ENCODE measurements at places on chromosomes 11 and 22. TPM values are rescaled to one million over a fixed set of nuclear protein-coding genes. Genes with fewer than 3 reads are reported as not detected.

DNA sequence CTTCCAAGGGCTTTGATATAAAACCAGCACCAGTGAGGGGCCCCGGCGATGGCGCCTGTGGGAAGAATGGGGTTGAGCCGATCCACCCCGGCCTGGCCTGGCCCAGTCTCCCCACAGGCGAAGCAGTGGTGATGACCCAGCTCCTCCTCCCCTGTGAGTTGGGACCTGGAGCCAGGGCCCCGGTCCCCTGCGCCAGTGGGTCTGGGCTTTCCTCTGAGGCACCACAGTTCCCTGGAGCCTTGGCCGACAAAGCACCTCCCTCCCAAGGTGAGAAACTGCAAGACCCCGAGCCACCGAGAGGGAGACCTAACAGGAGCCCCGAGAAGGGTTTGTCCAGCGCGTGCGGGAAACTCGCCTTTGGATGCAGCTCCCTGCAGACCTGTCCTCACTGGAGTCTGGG is 942.9 kb downstream of the BRD1 start:
- no peak for DNase-seq
- no peaks in the 10 kb centered on the region for H3K27me3 ChIP-seq
- H3K27ac ChIP-seq: no peak overlapping the region
- H3K36me3 ChIP-seq: no peaks in the 10 kb centered on the region

DNA sequence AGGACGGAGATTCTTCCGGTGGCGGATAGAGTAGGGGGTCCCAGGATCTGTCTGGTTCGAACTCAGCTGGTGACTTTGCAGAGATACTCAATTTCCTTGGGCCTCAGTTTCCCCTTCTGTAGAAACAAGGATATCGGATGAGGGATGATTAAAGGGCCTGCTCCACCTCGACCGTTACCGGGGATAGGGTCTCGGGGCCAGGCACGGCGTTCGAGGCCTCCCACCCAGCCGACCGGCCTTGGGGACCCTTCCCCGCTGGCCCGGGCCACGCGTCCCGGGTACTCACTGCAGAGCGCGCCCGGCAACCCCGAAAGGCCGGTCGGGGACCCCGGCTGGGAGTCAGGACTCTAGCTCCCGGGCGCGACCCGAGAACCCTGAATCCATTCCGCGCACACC is 321 bp downstream of the RHBDD3 start:
- H3K36me3 ChIP-seq: peaks cover 35% of the 10 kb centered on the region
- peak overlapping the region; percentile 95 for H3K4me3 ChIP-seq
- no peaks in the 10 kb centered on the region for H3K27me3 ChIP-seq
- peak overlapping the region; percentile 99 for H3K27ac ChIP-seq
- DNase-seq: no peak

GRCh38 chr11:60235321-60235720 is 7.6 kb downstream of the MS4A4E start:
- H3K27ac ChIP-seq: no peak overlapping the region
- no peak for DNase-seq
- H3K4me3 ChIP-seq: no peak overlapping the region
- H3K36me3 ChIP-seq: no peaks in the 10 kb centered on the region
- no peaks in the 10 kb centered on the region for H3K4me1 ChIP-seq

GRCh38 chr11:10324474-10324873 is 19.6 kb downstream of the ADM start:
- peak overlapping the region; percentile 97 for H3K27ac ChIP-seq
- H3K4me3 ChIP-seq: no peak overlapping the region
- no peak for DNase-seq
- peaks cover 43% of the 10 kb centered on the region for H3K4me1 ChIP-seq

- no peaks in the 10 kb centered on the region for H3K27me3 ChIP-seq
- DNase-seq: no peak
- no peaks in the 10 kb centered on the region for H3K36me3 ChIP-seq
- H3K4me3 ChIP-seq: no peak overlapping the region
- no peak overlapping the region for H3K27ac ChIP-seq
Measured at GRCh38 chr11:103794262-103794661, 242.2 kb upstream of the DDI1 start.

GRCh38 chr11:42951266-42951665 is 360.5 kb upstream of the API5 start:
- H3K27ac ChIP-seq: no peak overlapping the region
- no peak for DNase-seq

DNA sequence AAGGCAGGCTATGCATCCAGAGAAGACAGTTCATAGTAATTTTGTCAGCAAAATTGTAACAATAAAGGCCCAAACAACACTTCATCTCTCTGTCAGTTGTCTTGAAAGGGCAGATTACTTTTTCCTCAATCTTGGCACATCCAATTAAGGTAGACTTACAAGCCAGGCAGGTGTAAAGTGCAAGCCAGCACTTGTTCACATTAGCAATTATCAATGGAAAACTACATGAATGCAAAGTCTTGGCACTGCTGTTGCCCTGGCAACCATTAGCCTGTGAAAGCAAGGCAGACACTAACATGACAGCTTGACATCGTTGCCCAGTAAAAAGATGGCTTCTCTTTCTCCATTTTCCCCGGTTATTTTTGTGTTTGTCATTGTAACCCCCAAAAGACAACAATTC is 677.2 kb upstream of the TENM4 start:
- H3K4me3 ChIP-seq: no peak overlapping the region
- no peaks in the 10 kb centered on the region for H3K36me3 ChIP-seq

- no peak overlapping the region for H3K4me3 ChIP-seq
- no peak overlapping the region for H3K27ac ChIP-seq
- peaks cover 14% of the 10 kb centered on the region for H3K36me3 ChIP-seq
- H3K27me3 ChIP-seq: no peaks in the 10 kb centered on the region
- no peak for DNase-seq
- H3K4me1 ChIP-seq: peaks cover 6% of the 10 kb centered on the region
Measured at GRCh38 chr22:45838305-45838887, 138.6 kb downstream of the WNT7B start.

GRCh38 chr11:117671370-117671769 is 125.6 kb downstream of the DSCAML1 start:
- no peaks in the 10 kb centered on the region for H3K4me1 ChIP-seq
- peaks cover 6% of the 10 kb centered on the region for H3K27me3 ChIP-seq
- H3K36me3 ChIP-seq: no peaks in the 10 kb centered on the region
- DNase-seq: no peak
- H3K27ac ChIP-seq: no peak overlapping the region

Gene SLC39A13
- 65.5 TPM for polyA plus RNA-seq

Gene PATE4
- polyA plus RNA-seq: not detected

GRCh38 chr22:41229730-41230400 is 10.9 kb downstream of the CHADL start:
- no peak for DNase-seq
- H3K4me1 ChIP-seq: no peaks in the 10 kb centered on the region
- H3K4me3 ChIP-seq: no peak overlapping the region
- no peaks in the 10 kb centered on the region for H3K27me3 ChIP-seq
- H3K27ac ChIP-seq: no peak overlapping the region

DNA sequence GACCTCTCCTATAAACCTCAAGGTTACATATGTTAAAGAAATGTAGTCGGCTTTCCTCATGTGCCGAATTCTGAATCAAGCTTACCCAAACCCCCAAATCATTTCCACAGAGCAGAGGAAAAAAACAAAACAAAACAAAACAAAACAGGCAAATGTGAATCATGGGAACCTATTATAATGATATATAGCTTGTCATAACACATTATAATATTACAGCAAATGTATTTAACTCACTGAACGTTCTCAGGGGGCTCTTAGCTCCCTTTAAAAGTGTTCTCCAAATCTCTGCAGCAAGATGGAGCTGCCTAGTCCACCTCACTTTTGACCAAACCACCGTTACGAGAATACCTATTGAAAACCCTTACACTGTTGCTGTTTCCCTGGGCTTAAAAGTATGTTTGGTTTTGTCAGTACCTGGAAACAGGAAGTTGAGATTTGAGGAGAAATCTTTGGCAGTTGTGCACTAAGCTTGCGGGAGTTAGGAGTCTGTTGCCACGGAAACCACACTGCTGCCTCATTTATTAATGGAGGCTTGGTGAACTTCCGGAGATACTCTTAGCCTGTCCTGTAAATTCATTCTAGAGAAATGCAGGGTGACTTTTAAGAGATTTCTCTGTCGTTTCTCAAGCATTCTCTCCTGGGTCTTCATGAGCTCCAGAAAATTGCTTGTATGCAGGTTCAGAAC is 167.0 kb upstream of the RASSF10 start:
- H3K4me3 ChIP-seq: peak overlapping the region; percentile 21
- peak; percentile 49 for DNase-seq
- no peaks in the 10 kb centered on the region for H3K36me3 ChIP-seq

DNA sequence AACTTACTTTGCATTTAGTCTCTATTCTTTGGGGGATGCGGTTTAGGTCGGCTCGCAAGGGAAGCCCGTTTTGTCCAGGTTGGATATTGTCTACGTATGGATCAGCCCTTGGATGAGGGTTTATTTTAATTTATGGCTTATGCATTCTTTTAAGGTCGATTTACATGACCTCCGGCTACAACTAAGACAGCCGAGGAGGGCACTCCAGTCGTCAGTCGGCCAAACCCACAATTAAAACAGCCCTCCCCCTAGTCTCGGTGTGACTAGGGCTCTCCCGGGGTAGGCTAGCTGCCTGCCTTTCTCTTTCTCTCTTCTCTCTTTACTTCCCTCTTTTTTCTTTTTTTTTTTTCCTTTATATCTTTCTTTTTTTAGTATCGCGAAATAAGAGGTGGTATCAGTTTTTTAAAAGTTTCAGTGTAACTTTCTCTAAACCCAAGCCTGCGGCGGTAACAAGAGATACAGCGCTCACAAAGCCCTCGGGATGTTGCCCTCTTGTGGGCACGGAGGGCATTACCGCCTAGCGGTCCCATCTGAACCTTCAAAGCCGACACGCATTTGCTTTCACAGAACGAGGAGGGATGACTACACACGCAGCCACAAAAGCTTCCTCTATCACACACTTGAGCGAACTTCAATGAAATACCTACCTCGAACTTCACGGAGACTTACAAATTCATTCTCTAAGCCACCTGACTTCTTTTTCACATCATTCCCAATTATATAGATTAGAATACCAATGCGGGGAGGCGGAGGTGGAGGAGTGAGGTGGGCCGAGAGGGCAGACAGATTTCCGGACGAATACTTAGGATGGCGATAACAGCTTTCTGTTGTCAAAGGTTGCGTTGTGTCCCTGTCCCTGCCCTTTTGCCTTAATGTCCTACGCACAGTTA is 132.3 kb upstream of the C11orf58 start:
- H3K36me3 ChIP-seq: no peaks in the 10 kb centered on the region
- peak overlapping the region; percentile 44 for H3K27ac ChIP-seq
- DNase-seq: peak; percentile 85
- peak overlapping the region; percentile 62 for H3K4me3 ChIP-seq
- H3K27me3 ChIP-seq: peaks cover 47% of the 10 kb centered on the region

Gene PRG3
- not detected for polyA plus RNA-seq

GRCh38 chr11:62863687-62864335 is 16.9 kb upstream of the SLC3A2 start:
- no peak overlapping the region for H3K4me3 ChIP-seq
- no peaks in the 10 kb centered on the region for H3K27me3 ChIP-seq
- H3K4me1 ChIP-seq: peaks cover 6% of the 10 kb centered on the region
- DNase-seq: no peak

Gene GTSE1
- 12.2 TPM for polyA plus RNA-seq

GRCh38 chr11:23539556-23539955 is 679.3 kb upstream of the CCDC179 start:
- no peaks in the 10 kb centered on the region for H3K36me3 ChIP-seq
- DNase-seq: no peak
- no peak overlapping the region for H3K4me3 ChIP-seq
- no peaks in the 10 kb centered on the region for H3K4me1 ChIP-seq

Gene KDM4E
- not detected for polyA plus RNA-seq

GRCh38 chr11:13051257-13051656 is 42.1 kb downstream of the RASSF10 start:
- no peaks in the 10 kb centered on the region for H3K36me3 ChIP-seq
- peaks cover 13% of the 10 kb centered on the region for H3K27me3 ChIP-seq
- DNase-seq: no peak
- H3K27ac ChIP-seq: no peak overlapping the region

Gene IFITM10
- 0.31 TPM for polyA plus RNA-seq

- H3K27ac ChIP-seq: peak overlapping the region; percentile 98
- no peaks in the 10 kb centered on the region for H3K36me3 ChIP-seq
- DNase-seq: no peak
- H3K27me3 ChIP-seq: no peaks in the 10 kb centered on the region
- H3K4me3 ChIP-seq: no peak overlapping the region
- H3K4me1 ChIP-seq: peaks cover 22% of the 10 kb centered on the region
Measured at GRCh38 chr11:128420951-128421350, 166.4 kb downstream of the ETS1 start.

Gene C11orf97
- polyA plus RNA-seq: not detected

Gene CRACR2B
- 1.1 TPM for polyA plus RNA-seq

Gene FZD4
- polyA plus RNA-seq: 0.93 TPM

GRCh38 chr11:108518581-108518980 is 20.4 kb upstream of the POGLUT3 start:
- no peak overlapping the region for H3K4me3 ChIP-seq
- no peaks in the 10 kb centered on the region for H3K27me3 ChIP-seq
- no peaks in the 10 kb centered on the region for H3K4me1 ChIP-seq
- H3K36me3 ChIP-seq: no peaks in the 10 kb centered on the region
- DNase-seq: no peak
- H3K27ac ChIP-seq: no peak overlapping the region

Gene MAPK12
- polyA plus RNA-seq: 118 TPM

GRCh38 chr11:88042238-88042637 is 133.0 kb downstream of the RAB38 start:
- H3K27ac ChIP-seq: no peak overlapping the region
- no peaks in the 10 kb centered on the region for H3K36me3 ChIP-seq
- H3K4me1 ChIP-seq: no peaks in the 10 kb centered on the region
- no peak for DNase-seq
- no peak overlapping the region for H3K4me3 ChIP-seq

- no peaks in the 10 kb centered on the region for H3K36me3 ChIP-seq
- H3K4me1 ChIP-seq: peaks cover 47% of the 10 kb centered on the region
- H3K27ac ChIP-seq: no peak overlapping the region
- H3K27me3 ChIP-seq: no peaks in the 10 kb centered on the region
Measured at GRCh38 chr22:23179381-23180299, 669 bp upstream of the BCR start.

GRCh38 chr22:44431256-44431655 is 66.8 kb downstream of the RTL6 start:
- H3K36me3 ChIP-seq: no peaks in the 10 kb centered on the region
- no peaks in the 10 kb centered on the region for H3K4me1 ChIP-seq
- no peaks in the 10 kb centered on the region for H3K27me3 ChIP-seq
- no peak for DNase-seq

DNA sequence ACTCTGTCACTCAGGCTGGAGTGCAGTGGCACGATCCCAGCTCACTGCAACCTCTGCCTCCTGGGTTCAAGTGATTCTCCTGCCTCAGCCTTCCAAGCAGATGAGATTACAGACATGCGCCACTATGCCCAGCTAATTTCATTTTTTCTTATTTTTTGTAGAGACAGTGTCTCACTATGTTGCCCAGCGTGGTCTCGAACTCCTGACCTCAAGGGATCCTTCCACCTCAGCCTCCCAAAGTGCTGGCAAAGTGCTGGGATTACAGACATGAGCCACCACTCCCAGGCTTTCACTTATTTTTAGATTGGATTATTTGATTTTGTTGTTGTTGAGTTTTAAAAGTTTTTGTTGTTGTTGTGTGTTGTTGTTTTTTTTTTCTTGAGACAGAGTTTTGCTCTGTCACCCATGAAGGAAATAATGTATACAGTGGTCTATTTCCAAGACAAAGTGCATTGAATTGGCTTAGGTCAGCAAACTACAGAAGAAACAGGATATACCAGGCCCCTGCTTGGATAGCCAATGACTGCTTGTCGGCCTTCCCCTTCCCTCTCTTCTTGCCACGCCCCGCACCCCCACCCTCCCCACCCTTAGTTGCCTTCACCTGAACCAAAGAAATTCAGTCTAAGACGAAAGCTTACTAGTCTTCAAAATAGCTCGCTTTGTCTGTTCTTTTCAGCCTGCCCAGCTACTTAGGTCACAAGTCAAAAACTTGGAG is 91.8 kb upstream of the CLDN5 start:
- no peaks in the 10 kb centered on the region for H3K36me3 ChIP-seq
- no peak overlapping the region for H3K4me3 ChIP-seq
- H3K27me3 ChIP-seq: 0 out of 2 replicates have a peak, but pooled peaks cover 4% of the 10 kb centered on the region
- H3K4me1 ChIP-seq: no peaks in the 10 kb centered on the region
